ENCODE measurements at places on chromosomes 16 and 17.

DNA sequence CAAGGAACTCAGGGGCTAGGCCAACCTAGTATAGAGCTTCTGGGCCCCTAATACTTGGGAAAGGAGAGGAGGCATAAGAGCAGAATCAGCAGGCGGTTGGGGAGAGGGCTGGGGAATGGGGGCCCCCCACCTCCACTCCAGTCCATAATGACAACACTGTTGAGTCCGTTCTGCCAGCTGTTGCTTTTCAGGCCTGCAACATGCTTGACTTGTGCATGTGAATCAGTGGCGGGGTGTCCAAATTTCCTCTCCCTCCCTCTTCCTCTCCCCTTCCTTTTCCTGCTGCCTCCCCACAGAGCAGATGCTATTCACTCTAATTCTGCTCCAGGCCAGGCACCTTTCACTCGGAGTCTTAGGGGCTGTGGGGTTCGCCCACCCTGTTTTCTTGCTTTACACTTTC is 31.7 kb downstream of the SGSM2 start:
- DNase-seq = no peak

DNA sequence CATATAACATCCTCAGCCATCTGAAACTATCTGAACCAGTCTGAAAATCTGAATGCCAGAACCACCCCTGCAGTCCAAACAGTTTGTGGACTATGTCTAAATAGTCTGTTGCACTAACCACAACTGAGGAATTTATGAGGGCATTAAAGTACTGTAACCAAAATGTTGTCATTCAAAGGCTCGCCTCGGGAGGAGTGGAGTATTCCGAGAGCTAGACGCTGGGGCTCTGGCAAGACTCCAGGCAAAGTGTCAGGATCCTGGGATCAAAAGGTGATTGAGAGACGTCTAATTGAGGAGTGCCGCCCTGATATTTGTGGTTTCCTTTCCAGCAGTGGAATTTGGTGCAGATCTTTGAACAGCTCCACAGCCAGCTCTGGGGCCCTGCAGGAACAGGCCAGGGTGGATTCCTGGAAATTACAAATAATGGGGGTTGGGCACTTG is 142.9 kb upstream of the MYOCD start:
- DNase-seq = no peak

- DNase-seq = no peak
Observed at GRCh38 chr16:85258629-85259028, 146.4 kb upstream of the CIBAR2 start.

GRCh38 chr16:23837553-23838308 is 1.9 kb downstream of the PRKCB start:
- DNase-seq = peak; percentile 46

DNA sequence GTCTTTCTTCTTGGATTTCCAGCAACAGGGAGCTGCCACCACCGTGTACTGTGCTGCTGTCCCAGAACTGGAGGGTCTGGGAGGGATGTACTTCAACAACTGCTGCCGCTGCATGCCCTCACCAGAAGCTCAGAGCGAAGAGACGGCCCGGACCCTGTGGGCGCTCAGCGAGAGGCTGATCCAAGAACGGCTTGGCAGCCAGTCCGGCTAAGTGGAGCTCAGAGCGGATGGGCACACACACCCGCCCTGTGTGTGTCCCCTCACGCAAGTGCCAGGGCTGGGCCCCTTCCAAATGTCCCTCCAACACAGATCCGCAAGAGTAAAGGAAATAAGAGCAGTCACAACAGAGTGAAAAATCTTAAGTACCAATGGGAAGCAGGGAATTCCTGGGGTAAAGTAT is 389.0 kb downstream of the MAF start:
- no peak for DNase-seq

DNA sequence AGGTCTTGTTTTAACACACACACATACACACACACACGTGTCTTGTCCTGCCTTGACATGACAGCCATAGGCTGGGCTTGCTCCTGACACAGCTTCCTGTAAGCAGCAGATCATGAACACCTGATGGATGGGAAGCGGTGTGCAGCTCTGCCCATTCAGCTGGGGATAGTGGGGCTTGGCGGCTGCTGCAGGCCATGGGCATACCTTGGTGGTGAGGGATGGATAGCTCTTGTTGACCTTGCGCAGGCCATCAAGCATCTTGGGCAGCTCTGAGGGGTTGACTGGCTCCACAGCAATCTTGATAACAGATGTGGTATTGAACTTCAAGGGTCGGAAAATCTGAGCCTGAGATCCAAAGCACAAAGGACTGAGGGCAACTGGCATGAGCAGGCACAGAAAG is 12.0 kb downstream of the HIGD1B start:
- DNase-seq = no peak

- DNase-seq = peak; percentile 92
Observed at GRCh38 chr16:71961066-71962039, 38.8 kb downstream of the PKD1L3 start.

GRCh38 chr17:60154616-60155426 is 5.0 kb downstream of the CA4 start:
- no peak for DNase-seq

DNA sequence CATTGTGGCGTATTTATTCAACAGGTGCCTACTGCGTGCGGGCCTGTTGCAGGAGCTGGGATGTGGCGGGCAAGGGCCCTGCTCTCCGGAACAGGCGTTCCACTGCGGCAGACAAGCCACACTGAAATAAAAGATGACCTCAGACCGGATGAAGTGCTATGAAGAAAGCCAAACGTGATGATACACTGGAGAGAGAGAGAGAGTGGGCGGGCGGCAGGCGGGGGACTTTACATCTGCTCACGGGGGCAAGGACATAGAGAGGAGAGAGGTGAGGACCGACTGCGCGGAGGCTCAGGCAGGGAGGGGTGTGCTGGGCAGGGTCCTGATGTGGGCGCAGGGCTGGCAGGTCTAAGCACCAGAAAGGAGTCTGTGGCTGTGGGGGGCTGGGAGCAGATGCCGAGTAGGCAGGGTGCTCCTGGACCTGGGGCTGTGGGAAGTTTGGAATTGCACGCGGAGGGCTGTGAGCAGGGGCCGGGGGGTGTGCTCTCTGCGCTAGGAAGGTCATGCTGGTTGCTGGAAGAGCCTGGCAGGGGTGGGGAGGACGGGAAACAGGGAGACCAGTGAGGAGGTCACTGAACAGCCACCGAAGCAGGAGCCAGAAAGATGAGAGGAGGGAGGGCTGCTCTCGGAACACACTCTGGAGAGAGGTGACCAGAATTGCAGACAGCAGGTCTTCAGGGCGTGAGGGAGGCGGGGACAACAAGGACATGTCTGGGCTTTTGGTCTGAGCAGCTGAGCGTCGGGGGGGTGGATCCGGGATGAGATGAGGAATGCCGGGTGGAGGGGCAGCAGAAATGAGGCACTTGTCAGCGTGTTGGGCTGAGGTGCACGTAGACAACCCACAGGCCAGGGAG is 9.9 kb downstream of the MXRA7 start:
- DNase-seq = no peak

GRCh38 chr17:34236281-34236892 is 18.7 kb upstream of the CCL2 start:
- DNase-seq = no peak

GRCh38 chr16:72940886-72941285 is 107.0 kb downstream of the ZFHX3 start:
- DNase-seq = no peak

DNA sequence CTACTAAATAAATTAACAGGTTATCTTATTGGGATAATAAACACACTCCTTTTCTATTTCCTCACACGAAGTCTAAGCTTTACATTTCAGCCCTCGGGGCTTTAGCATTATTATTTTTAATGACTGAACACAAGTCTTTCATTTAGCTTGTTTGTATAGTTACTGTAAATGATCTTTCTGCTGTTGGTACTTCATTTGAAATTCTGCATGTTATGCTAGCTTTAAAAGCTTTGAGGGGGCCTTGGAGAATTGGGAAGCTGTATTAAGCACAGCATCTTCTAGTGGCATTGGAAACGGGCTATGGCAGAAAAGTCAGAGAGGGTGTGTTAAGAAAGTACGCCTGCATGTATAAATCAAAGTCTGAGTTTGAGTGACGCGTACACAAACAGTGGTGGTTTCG is 243.7 kb downstream of the FTO start:
- DNase-seq = no peak

GRCh38 chr17:48545022-48545375 is at the start of gene HOXB2:
Gene HOXB2, minus strand, starts transcription at chr17:48545109. Its CDS starts 198 bp downstream, at chr17:48544911.
- DNase-seq = no peak

DNA sequence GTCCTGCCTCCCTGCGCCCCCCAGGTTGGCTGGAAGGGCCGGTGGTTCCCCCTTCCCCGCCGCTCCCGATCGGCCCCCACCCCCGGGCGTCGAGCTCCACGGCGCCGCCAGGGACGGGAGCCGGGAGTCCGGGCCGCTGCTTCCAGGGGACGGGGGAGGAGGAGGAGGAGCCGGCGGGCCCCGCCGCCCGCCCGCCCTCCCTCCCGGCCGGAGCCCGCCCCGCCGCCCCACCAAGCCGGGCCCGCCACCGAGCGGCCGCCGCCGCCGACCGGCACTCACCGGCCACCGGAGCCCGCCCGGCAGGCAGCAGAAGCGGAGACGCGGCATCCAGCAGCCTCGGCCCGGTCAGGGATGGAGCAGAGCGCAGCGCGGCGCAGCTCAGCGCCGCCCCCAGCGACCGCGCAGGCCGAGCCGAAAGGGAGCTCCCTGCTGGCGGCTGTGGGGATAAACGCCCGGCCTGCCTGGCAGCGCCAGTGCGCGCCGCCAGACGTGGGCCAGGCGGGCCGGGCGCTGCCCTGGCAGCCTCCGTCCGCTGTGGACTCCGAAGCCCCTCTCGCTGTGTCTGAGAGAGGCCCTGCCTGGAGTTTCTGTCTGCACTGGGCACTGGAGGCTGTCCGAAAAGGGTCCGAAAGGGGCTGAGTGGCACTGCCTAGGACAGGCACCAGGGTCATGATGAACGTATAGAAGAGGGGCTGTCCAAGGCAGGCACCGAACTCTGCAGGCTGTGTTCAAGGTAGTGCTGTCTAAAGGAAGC is at the start of gene MYO18A:
Gene MYO18A (minus strand): TSS at position 365 of the 754 bp plus-strand sequence. CDS start 13,458 bp downstream, outside the sequence.
- peak; percentile 90 for DNase-seq

DNA sequence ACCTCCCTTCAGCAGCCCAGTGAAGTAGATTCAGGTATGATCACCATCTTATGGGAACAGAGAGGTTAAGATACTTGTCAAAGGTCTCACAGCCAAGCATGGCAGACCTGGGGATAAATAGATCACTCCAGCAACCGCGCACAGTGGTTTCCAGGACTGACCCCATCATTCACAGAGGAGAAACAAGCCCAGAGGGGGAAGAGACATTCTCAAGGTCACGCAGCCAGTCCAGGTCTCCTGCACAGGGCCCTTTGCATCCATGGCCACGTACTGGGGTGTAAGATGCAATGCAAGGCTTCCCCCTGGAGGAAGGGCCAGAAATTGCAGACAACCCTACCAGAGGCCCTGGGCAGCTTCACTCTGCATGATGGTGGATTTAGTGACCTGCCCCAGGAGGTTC is 19.9 kb downstream of the TLE7 start:
- peak; percentile 66 for DNase-seq

- DNase-seq = no peak
Observed at GRCh38 chr16:57403965-57404817, at the start of gene CCL17. Gene CCL17, plus strand, starts transcription at chr16:57404767. Its CDS starts 9,166 bp downstream, at chr16:57413933.

- no peak for DNase-seq
Observed at GRCh38 chr17:71801301-71801700, 319.5 kb upstream of the SOX9 start.

- DNase-seq = no peak
Observed at GRCh38 chr17:32604966-32605365, 118.2 kb downstream of the CDK5R1 start.

GRCh38 chr16:86747761-86748160 is 169.4 kb downstream of the FOXL1 start:
- no peak for DNase-seq

Data from activated CD4-positive, alpha-beta T cell treated with anti-CD3 and anti-CD28 coated beads for 36 hours (primary cell).